NCI-H526 treated with DMSO at 0.1 percent for 48 hours (cell line): ENCODE measurements at places on chromosomes 16 and 17.

DNA sequence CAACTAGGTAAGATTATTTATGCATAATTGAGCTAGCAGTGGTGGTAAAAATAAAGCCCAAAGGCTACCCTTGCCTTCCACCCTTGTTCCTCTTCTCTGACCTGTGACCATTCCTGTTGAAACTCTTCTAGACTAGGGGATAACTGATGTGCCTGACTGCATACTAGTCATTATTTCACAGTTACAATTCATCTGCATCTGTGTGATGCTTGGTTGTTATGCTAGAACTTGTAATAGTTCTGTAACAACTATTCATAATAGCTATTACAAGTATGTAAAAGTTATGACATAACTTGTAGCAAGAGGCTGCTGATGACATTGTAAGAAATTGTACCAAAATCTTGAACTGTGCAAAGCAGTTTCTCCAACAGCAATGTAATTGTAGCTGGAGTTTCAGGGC lies 2.4 kb upstream of the VAC14 start:
- DNase-seq = no peak

GRCh38 chr17:80474231-80474960 lies 2.0 kb downstream of the NPTX1 start:
- DNase-seq = peak; percentile 27

GRCh38 chr17:55545806-55546205 lies 34.6 kb upstream of the SMIM36 start:
- no peak for DNase-seq

GRCh38 chr16:74817851-74818250 lies 43.2 kb upstream of the FA2H start:
- DNase-seq = no peak

- DNase-seq = peak; percentile 3
These were observed 1.9 kb upstream of the C16orf74 start for GRCh38 chr16:85752511-85753420.

DNA sequence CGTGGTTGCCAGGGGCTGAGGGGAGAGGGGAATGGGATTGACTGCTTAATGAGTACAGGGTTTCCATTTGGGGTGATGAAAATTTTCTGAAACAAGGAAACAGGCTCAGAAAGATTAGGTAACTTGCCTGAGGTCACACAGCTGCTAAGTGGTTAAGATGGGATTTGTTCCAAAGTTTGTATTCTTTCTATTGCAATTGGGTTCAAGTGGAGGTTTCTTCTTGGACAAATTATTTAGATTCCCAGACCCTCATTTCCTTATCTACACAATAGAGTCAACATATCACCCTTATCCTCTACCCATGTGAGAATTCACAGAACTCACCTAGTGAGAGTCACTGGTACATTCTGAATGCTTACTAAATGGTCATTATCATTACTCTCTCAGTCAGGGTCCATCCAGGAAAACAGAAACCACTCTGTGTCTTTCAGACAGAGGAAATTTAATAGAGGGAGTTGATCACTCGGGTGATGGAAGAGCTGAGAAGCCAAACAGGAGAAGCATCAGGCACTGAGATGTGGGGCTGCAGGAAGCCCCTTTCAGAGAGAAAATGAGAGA lies 22.6 kb downstream of the CACNG4 start:
- no peak for DNase-seq

DNA sequence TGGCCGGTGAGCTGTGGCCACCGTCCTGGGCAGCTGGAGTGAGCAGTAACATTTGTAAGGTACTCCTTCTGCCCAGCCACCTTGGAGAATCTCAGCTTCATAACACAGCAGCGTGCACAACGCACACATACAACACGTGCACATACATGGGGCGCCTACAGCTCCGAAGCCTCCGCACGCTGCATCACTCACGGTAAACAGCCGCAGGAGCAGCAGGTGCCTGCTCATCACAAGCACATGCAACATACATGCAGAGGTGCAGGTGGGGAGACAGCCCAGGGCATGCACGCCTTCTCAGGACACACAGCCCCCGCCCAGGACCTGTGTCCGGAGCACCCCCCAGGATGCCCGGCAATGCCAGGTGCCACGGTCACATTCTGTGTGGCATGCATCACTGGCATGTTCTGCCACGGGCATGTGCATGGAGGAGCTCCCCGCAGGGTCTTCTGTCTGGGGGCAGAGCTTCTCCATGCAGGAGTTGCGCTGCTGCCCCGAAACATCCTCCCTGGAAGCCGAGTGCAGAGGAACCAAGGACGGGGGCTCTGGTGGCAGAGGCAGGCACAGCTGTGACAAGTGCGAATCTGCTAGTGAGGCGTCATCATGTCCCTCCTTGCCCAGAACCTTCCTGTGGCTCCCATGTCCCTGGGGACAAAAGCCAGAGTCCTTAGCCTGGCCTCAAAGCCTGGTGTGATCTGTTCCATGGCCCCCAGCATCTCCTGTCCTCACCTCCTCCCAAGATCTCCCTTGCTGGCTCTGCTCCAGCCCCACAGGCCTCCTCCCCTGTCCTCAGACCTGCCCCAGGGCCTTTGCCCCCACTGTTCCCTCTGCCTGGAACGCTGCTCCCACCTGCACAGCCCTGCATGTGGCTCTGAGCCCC lies 184.0 kb upstream of the GSE1 start:
- no peak for DNase-seq

DNA sequence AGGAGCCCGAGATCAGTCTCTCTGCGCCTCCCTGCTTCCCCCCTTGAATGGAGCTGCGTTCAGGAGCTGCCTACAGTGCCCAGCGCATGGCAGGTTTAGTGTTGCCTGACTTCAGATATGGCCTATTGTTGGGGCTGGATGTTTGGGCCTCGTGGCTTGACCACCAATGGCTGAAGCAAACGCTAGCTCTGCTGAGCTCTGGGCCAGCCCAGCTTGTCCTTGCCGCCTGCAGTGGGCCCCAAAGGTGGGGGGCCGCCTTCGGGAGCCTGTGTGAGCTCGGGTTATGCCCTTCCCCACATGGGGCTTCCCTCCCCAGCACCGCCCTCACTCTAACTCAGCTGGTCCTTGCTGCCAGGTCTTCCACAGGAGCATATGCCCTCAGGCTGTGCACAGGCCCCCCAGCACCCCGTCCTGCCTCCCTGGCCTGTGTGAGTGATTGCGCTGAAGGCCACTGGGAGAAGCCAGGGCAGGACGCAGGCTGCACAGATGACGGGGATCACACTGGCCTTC lies 2.0 kb upstream of the METTL26 start:
- DNase-seq = no peak

- no peak for DNase-seq
These were observed 15.5 kb downstream of the BANP start for GRCh38 chr16:87966685-87967185.

DNA sequence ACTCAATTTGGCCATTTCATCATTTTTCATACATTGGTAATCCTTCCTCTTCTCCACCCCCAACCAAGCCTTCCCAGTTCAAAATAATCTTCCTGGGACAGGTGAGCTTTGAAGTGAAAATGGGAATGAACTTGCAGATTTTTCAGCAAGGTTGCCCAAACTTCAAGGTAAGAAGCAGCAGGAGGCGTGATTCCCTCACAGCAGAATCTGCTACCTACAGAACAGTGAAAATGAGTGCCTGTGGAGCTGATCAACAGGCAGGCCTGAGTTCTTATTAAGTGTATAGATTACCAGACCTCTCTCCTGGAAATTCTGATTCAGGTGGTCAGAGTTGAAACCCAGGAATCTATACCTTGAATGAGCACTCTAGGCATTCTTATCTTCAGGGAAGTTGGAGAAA lies 356.6 kb downstream of the RBFOX1 start:
- no peak for DNase-seq

- no peak for DNase-seq
These were observed 108.4 kb downstream of the SYCE1L start for GRCh38 chr16:77307426-77308162.

- no peak for DNase-seq
These were observed 9.8 kb downstream of the FASN start for GRCh38 chr17:82087961-82088837.

- DNase-seq = no peak
These were observed 58.2 kb downstream of the MAF start for GRCh38 chr16:79542237-79542774.

DNA sequence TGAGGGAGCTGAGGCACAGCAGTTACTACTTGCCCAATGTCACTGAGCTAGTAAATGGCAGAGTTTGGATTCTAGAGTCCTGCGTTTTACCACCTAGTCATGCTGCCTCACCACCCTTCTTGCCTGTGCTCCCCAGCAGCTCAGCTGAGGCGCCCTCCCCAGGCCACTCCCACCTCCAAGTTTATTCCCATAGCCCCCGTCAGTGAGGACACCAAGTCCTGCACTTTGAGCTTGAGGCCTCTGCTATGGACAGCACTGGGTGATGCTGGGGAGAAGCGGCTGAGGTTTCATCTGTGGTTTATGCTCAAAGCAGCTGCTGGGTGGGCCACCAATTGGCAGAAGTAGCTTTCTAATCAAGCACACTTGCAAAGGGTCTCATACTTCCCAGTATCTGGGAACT lies 36.7 kb downstream of the TMEM238L start:
- no peak for DNase-seq

DNA sequence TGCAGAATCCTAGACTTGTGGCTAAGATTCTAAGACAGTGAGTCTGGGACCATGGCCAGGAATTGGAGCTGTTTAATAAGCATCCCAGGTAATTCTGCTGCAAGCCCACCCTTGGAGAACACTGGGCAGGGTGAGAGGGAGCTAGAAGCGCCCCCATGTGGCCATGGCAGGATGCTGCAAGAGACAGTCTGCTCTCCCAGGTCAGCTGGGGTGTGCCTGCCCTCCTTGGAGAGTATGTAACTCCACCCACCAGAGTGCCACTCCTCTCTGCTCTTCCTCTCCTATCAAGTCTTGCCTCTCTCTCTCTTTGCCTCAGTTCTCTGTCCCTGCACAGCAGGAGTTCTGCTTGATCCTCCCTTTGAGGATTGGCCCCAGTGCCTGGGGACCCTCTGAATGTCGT lies 14.9 kb downstream of the RCVRN start:
- DNase-seq = no peak

GRCh38 chr17:68812876-68813584 lies 142.2 kb downstream of the ABCA8 start:
- DNase-seq = no peak

- DNase-seq = no peak
These were observed 58.1 kb downstream of the ZFHX3 start for GRCh38 chr16:72989579-72990551.

- no peak for DNase-seq
These were observed 3.1 kb downstream of the GAA start for GRCh38 chr17:80104321-80104955.

DNA sequence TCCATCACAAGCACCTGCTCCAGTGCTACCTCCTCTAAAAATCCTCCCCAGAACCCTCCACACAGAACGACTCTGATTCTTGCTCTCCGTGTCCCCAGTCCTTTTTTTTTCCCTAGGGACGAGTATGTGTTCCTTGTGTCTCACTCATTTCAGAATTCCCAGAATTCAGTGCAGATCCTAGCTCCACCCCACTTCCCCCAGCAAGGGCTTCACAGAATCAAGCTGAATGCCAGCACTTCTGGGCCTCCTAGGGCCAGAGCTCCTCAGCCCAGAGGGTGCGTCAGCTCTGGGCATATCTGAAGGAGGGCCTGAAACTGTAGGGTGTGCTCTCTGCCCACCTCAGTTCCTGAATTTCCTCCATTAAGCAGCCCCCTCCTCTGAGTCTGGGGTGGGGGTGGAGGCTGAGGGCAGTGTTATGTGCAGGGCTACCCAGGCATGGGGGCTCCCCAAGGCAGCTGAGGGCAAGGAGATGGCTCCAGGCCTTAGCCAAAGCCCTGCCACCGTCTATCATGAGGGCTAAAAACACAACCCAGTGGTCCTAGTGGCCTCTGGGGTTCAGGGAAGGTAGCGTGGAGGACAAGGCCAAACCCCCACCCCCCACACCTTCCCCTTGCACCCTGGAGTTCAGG lies 6.5 kb downstream of the UNC119 start:
- no peak for DNase-seq

GRCh38 chr16:2482708-2483534 lies 8.0 kb downstream of the TBC1D24 start:
- DNase-seq = no peak

DNA sequence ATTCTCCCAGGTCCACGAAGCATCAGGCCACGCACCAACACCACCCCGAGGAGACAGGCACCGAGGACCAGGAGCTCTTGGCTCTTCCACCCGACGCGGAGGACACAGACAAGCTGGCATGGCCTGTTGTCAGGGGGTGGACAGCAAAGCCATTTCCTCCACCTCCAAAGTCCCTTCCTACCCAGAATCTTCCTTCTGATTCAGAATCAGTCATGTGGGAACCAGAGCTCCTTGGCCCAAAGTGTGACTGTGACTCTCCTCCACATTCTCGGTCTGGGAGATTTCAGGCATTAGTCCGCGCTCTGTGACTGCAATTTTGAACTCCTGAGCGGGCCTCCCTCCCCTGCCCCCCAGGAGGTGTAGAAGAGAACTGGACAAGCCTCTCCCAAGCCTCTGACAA lies 9.2 kb downstream of the DNAH17 start:
- no peak for DNase-seq

- no peak for DNase-seq
These were observed 10.5 kb downstream of the MXRA7 start for GRCh38 chr17:76700270-76700616.

DNA sequence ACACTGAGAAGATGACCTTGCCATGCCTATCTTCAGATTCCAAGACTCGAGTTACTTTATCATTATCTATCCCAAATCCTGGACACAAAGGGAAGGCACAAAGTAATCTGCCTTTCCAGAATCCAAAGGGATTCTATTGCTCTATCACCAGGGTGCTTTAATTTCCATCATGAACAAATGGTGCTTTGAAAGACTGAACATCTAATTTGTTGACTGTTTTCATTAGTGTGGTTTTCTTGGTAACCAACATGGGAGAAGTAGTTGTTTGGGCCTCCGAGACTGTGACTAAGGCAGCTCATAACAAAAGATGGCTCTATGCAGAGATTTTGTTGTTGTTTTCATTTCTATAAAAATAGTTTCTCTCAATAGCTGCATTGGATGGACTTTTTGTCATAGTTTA lies 441.0 kb upstream of the SOX9 start:
- DNase-seq = no peak

- DNase-seq = no peak
These were observed 115.5 kb downstream of the RAP1GAP2 start for GRCh38 chr17:2911755-2912111.

- no peak for DNase-seq
These were observed 25.6 kb downstream of the MRM3 start for GRCh38 chr17:807523-808294.

- peak; percentile 45 for DNase-seq
These were observed 203.6 kb downstream of the ZFHX3 start for GRCh38 chr16:72844225-72844920.

GRCh38 chr16:66851166-66851964 lies 7.2 kb downstream of the CA7 start:
- DNase-seq = no peak

GRCh38 chr16:23195366-23195978 lies 12.9 kb downstream of the SCNN1G start:
- DNase-seq = no peak

- peak; percentile 67 for DNase-seq
These were observed 32.7 kb upstream of the CDH1 start for GRCh38 chr16:68704232-68704867.

- no peak for DNase-seq
These were observed 257.6 kb downstream of the FOXL1 start for GRCh38 chr16:86835982-86836381.

- peak; percentile 31 for DNase-seq
These were observed 7.3 kb downstream of the DLX4 start for GRCh38 chr17:49976163-49976827.
